ENCODE measurements at places on chromosomes 13 and 19.

GRCh38 chr19:46394402-46394797 is 19.0 kb downstream of the CCDC8 start:
- DNase-seq, result no peak

DNA sequence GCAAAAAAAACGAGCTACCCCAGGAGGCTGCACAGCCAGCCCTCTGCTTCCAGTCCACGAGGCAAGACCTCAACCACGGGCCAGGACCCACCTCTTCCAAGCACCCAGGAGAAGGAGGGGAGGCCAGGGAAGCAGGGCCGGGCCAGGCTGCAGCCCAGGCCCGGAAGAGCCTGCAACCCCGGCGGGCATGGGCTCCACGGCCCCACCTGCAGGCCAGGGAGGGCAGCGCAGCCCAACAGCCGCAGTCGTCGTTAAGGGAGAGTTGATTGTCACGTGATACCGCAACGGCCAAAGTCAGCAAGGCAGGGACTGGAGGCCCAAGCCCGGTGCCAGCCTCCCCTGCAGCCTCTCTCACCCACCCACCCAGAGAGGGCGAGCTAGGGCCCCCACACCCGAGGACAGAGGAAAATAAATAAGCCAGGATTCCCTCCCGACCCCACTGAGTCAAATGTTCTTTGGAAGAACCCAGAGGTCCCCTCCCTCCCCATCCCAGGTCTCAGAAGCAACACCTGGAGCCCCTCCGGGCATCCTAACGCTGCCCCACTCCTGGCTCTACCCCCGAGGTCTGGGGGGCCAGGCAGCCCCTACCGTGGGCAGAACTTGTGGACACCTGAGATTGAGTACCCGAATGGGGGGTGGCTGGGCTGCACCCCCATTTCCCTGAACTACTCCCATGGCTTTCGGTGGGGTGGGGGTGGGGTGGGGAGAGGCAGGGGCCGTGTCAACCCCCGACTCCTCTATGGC is 5.2 kb upstream of the REXO1 start:
- DNase-seq, result peak; percentile 44

DNA sequence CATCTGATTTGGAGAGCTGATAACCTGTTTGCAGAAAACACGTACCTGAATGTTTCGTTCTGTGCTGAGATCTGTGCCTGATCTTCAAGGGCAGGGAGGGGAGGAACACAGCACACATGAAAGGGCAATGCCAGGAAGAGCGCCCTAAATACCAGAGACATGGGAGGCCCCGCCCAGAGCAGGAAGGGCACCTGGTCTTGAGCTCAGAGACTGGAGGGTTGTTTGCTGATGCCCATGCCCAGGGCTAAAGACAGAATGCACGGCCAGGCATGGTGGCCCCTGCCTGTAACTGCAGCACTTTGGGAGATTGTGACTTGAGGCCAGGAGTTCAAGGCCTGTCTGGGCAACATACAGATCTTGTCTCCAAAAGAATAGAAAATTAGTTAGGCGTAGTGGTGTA is 183.2 kb downstream of the TUBA3C start:
- DNase-seq, result no peak

DNA sequence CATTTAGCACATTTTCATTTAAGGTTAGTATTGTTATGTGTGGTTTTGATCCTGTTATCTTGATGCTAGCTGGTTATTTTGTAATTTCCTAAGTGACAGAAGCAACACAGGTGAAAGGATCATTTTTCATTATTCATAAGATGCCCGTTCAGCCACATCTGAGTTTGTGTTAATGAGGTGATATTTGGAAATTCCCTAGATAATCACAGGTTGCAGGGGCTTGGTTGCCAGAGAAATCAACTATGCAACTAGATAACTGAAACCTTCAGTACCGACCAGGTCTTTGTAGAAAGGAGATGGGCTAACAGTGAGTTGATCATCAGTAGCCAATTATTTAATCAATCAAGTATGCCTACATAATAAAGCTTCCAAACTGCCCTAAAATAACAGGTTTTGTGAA is 121.3 kb upstream of the UFM1 start:
- no peak for DNase-seq

GRCh38 chr13:51937320-51938290 is 73.6 kb downstream of the ATP7B start:
- DNase-seq, result no peak

DNA sequence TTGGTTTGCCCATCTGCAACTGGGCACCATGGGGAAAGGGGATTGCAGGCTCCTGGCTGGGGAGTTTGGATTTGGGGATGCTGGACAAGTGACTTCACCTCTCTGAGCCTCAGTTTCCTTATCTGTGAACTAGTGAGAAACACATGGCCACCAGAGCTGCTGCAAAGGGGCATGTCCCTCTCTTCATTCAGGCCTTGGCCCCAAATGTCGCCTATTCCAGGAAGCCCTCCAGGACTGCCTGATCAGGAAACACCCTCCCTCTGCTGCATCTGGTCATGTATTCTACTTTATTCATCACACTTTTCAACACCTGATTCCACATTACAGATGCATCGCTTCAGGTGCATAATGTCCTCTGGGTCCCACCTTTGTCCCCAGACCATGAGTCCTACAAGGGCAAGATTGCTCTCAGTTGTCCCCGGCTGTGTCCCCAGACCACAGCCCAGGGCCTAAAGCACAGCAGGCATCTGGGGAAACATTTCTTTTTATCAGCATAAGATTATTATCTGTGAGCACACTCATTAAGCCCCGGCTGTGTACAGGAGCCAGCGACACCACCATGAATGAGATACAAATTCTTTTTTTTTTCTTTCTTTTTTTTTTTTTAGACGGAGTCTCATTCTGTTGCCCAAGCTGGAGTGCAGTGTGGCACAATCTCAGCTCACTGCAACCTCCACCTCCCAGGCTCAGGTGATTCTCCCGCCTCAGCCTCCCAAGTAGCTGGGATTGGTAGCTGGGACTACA is 37.5 kb downstream of the ARRDC2 start:
- no peak for DNase-seq

- peak; percentile 48 for DNase-seq
Observed at GRCh38 chr13:42048684-42049453, 421 bp downstream of the DGKH start.

DNA sequence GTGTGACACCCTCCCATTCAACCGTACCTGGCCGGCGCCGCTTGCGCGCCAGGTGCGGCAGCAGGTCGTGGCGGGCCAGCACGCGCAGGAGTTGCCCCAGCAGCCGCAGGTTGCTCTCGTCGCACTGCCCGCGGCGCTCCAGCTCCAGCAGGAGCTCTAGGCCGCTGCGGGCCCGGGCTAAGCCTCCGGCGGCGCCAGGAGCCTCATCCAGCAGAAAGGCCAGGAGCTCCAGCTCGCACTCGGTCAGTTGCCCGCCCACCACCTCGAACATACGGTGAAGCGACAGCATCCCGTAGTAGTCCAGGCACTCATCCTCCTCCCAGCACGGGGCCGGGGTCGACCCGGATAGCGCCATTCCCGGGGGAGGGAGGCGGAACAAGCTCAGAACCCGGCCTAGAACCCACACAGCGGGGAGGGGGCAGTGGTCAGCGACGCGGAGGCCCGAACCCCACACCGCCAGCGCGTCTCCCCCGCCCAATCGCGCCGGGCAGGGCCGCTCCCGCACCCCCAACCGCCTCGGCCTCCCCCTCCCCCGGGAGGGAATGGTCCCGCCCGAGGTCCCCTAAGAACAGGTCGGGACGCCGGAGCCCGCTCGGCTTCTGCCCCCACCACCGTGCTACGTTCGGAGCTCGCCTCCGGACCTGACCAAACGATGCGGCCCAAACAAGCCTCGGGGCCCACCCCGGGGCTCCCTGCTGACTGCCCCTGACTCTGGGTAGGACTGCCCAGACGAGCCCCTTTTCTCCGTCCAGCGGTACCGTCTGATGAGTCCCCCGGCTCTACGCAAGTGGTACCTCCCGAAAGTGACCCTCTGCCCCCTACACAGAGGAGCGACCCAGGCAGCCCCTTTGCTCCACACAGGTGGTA is 591 bp downstream of the DEDD2 start:
- DNase-seq, result peak; percentile 51

DNA sequence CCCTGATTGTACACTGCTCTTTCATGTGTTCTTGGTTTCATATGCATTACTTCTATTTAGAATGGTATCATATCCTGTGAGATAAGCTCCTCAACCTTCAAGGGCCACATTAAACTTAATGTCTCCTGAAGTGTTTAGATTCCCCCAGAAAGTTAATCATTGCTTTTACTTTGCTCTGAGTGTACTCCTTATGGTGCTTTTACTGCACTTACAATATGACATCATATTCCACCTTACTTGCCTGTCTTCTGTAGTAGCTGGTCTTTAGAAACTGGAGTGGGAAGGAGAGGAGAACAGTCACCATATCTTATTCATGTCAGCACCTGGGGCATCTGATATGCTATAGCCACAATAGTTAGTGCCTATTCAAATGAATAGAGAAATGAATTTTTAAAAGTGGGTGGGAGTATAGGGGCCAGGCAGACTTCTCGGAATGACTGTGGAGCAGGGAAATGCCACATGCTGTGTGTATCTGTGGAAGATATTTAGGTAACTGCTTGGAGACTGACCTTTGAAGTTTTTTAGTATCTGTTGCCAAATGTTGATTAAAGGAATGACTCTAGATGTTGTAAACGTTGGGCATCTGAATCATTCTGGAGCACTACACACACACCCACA is 40.2 kb downstream of the SLAIN1 start:
- no peak for DNase-seq

GRCh38 chr13:103430368-103430767 is 364.2 kb upstream of the SLC10A2 start:
- peak; percentile 100 for DNase-seq

- DNase-seq, result no peak
Observed at GRCh38 chr13:99733346-99733745, 232.1 kb downstream of the TM9SF2 start.

DNA sequence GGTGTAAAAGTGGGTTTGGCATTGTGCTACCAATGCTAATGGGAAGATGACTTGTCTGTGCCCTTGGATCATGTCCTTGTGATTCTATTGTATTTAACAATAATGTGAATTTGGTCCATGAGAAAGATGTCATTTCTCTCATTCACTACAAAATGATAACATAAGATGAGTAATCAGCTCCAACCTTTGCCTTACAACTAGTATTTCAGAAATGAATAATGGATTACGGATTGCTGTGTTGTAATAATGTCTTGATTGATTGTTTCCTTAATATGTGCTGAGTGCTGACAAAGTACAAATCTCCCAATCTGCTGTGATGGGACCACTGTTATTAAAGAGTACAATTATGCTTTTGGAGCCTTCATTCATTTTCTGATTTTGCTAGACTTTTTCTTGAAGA is 375.0 kb downstream of the PCDH9 start:
- no peak for DNase-seq

DNA sequence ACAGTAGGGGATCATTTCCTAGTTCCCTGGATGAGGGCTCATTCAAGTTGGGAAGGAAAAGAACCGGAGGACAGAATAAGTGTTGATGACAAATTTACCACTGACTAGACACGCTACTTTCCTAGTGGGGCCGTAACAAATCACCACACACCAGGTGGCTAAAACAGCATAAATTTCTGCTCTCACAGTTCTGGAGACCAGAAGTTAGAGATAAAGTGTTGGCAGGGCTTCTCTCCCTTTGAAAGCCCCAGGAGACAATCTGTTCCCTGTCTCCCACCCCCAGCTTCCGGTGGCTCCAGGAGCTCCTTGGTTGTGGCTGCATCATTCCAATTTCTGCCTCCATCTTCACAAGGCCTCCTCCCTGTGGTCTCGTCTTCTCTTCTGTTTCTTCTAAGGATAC is 65.4 kb upstream of the ARGLU1 start:
- DNase-seq, result no peak

DNA sequence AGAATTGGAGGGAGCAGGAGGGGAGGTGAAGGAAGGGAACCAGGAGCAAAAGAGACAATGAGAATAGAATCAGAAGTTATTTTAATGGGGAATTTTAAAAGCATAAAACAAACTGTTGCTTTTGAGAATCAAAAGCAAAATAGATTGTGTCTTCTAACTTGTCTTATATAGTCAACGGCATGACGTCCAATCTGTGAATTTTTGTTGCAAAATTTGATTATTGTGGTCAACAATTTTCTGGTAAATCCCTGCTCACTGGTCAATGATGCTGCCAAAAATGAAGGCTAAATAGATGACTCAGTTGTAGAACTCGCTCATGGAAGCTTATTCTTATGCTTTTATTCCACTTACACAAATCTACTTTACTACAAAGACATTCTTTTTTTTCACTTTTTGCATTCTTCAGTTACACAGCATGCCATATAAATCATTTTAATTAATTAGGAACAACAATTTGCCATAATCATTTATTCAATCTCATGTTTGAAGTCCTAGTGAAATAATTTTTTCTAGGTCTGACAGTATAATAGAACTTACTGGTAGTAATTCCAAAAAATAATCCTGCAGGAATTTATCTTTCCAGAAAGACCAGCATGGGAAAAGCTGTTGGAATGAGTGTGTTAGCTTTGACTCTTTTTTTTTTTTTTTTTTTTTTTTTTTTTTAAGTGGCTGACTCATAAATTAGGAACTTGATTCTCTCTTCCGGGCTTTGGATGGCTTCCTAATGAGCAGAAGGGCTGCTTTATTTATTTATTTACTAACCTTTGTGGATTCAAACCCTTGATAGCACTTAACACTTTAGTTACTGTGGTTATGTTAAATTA is 256.9 kb downstream of the SPRY2 start:
- DNase-seq, result no peak

DNA sequence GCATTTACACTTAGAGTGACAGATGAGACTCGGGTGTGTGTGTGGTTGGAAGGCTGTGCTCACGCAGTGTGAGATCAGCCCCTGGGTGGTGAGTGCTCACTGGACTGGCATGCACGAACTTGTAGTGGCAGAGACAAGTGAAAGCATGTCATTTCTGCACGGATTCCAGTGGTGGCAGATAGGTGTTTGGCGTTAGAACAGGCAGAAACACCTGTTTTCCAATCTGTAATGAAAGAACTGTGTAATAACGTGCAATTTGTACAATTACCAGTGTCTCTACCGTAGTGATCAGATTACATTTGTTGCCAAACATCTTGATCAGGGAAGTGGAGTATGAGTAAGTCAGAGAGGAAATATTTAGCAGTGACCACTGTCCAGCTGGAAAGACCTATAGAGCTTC is 8.2 kb downstream of the LAMP1 start:
- no peak for DNase-seq

Measured in DMS79 treated with DMSO at 0.1 percent for 48 hours (cell line).